ENCODE measurements at places on chromosomes 2 and 18. TPM values are rescaled to one million over a fixed set of nuclear protein-coding genes. Genes with fewer than 3 reads are reported as not detected.
A peak's percentile ranks its signal among the peaks of the same experiment; 100 is the strongest.

Gene SLC9A2
- 3.0 TPM for polyA plus RNA-seq

Gene TM4SF20
- polyA plus RNA-seq, result 59.3 TPM

DNA sequence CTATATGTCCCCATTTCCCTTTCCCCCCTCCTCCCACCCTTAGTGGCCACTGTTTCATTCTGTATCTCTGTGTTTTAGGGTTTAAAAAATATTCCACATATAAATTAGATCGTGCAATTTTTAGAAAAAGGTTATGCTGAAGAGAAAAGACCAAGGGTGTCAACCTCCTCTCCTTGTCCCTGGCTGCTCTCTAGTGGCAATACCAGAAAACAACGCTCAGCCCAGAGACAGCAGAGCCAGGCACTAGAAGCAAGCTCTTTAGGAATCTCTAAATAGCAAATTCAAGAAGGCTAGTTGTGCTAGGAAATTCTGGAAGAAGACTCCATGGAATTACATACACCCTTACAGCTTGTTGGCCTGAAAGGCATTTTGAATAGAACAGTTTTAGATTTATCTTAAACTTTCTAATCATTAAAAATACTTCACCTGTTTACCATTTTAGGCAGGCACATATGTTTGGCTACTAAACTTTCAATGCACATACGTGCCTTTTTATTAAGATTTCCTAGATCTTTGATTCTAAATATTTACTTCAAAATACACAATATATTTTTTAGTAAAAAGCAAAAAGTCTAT lies 35.1 kb upstream of the RASGRP3 start:
- peak; percentile 59 for DNase-seq

DNA sequence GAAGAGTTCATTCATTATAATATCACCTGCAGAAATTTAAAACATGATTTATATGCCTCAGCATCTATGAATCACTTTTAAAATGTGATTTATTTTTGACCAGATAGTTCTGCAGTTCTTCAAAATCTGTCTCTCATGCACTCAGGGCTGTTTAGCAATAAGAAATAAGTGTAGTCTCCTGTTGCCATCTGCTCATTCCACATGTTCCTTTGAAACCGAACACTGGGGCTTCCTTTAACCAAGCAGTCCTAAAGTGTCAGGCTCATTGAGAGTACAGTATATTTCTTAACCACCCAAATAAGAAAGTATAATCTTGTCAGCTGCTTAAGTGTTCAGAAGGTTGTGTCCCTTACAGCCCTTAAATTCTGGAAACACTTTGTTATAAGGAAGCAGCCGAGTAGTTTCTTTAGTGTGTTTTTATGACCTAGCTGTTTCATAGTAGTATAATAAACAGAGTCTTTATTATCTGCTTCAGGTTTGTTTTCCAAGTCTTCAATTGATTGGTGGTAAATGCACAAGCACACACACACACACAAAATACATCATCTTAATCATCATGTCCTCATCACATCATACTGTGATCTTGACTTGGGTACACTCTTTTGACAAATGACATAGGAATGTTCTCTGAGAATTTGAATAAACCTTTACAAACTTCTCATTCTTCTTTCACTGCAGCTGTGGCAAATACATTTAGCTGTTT lies 10.4 kb downstream of the WDR7 start:
- no peak for DNase-seq

GRCh38 chr2:40039549-40039948 lies 260.5 kb upstream of the THUMPD2 start:
- DNase-seq, result no peak

Gene G6PC2
- polyA plus RNA-seq, result not detected

Gene SDC1
- polyA plus RNA-seq, result 157 TPM

Gene EMILIN1
- 0.46 TPM for polyA plus RNA-seq

Gene ERFE
- 3.6 TPM for polyA plus RNA-seq

DNA sequence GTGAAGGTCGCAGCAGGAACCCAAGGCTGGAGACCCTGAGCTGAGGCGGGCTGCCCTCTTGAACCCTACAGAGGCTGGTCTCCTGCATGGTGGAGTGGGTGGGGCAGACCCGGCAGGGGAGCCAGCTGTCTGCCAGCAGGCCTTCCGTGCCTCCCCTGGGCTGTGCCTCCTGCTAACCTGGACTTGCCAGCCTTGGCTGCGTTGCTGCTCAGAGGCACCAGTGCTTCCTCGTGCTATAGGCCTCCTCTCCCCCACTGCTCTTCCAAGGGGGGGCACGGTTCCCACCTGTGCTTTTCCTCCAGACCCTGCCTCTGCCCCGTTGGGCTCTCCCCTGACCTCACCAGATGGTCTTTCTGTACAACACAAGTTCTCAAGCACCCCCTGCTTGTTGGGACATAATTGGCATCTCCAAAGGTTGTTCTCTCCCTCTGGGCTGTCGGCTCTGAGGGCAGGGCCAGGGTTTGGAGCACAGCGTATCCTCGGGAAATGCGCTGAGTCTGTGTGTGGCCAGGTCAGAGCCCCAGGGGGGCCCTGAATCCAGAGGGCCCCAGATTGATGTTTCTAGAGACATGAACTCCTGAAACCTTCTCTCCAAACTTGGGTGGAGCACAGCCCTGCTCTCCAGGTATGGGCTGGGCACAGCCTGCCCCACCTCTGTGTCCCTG lies 6.7 kb downstream of the ARHGEF4 start:
- no peak for DNase-seq

Gene ZEB2
- polyA plus RNA-seq, result 3.3 TPM

GRCh38 chr2:150517951-150518680 lies 30.6 kb upstream of the RND3 start:
- no peak for DNase-seq

GRCh38 chr2:174705321-174705720 lies 59.0 kb downstream of the CHRNA1 start:
- DNase-seq, result no peak

DNA sequence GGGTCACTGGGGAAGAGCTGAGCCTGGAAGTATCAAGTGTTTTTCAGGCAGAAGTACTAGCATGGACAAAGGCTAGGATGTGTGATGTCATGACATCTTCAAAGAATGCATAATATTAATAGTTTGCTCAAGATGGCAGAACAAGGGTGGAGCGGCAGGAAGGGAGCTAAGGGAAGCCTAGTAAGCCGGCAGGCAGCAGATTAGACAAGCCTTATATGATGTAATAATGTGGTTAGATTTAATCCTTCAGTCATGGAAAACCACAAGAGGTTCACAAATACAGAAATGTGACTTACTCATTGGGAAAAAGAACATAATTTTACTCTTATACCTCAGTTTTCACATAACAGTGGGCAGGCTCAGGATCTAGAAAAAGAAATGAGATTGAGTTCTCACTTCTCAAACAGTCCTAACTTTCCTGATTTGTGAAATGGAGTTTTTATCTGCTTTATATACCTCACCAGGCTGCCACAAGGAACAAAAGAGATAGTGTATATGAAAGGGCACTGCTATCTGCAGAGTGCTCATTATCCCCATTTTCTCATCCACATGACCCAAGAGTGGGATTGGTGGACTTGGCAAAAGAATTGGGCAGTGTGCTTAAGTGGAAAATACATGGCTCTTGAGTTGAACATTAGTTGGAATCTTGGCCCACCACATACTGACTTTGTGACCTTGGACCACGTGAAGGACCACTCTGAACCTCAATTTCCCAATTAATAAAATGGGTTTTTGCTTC lies 89.1 kb upstream of the LHCGR start:
- no peak for DNase-seq

DNA sequence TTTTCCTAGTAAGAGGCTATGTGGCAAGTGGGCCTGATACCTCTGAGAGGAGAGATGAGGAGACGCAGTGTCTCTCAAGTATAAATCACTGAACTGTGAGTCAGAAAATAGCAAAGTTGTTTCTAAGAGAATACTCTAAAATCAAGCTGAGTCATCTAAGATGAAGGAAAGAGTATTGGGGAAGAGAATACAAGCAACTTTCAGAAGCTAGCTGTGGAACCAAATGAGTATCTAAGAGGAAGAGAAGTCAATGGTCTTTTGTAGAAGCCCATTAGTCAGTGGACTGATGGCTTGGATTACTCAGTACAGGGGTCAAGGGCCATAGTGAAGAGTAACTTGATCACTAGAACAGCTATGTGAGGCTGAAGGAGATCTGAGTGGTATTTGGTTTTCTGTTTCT lies 2.7 kb upstream of the DCC start:
- DNase-seq, result peak; percentile 1

DNA sequence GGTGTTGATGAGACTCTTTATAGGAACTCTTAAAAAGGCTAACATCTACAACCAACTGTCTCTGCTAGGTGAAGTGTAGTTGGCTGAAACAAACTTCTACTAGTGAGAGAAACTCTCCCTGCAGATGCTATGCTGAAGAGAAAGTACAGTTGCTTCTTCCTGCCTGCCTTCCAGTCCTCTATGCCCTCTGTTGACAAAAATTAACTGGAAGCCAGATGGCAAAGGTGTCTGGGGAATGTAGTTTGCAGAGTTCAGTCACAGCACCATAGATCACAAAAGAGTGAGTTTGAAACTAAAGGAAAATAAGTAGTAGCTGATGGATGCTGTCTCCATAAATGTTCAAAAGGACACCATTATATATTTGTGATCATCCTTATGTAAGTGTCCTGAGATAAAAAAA lies 958.8 kb upstream of the NRXN1 start:
- DNase-seq, result no peak

DNA sequence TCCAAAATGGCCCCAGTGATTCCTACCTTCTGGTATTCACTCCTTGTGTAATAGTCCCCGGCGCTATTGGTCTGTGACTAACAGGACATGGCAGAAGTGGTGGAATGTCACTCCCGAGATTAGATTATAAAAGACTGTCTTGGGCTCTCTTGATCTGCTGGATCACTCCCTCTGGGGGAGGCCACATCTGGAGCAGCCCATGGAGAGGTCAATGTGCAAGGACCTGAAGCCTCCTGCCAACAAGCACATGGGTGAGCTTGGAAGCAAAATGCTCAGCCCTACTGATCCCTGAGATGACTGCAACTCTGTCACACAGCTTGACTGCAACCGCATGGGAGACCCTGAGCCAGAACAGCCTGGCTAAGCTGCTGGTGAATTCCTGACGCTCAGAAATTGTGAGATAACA lies 94.3 kb upstream of the GLI2 start:
- no peak for DNase-seq

DNA sequence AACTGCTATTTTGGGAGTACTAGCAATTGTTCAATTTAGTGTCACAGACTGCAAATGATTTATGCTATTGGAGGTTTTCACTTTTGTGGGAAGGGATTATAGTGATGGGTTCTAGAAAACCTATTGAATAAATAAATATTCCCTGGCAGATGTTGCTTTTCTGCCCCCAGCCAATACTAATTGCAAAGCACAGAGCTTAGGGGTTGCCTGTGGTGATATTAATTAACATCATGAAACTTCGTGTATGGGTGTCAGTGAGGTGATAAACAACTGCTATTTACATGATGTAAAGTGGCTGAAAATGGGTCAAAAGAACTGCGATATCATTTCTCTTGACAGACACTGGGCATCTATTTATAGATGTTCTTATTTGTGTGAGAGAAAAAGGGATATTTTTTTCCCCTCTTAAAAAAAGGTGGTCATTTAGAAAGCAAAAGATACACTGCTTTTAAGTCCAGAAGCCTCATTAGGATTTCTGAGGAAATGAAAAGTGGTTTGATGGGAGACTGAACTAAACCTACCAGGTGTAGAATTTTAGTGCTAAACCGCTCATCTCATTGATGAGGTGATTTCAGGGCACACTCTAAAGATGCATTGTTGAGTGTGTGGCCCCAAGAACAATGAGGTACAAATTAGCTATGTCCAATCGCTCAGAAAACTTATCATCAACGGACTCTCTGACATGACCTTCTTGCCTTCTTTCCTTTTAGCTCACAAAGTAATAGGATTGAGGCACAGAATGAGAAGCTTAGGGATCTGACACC lies 116.7 kb upstream of the CHST9 start:
- no peak for DNase-seq

DNA sequence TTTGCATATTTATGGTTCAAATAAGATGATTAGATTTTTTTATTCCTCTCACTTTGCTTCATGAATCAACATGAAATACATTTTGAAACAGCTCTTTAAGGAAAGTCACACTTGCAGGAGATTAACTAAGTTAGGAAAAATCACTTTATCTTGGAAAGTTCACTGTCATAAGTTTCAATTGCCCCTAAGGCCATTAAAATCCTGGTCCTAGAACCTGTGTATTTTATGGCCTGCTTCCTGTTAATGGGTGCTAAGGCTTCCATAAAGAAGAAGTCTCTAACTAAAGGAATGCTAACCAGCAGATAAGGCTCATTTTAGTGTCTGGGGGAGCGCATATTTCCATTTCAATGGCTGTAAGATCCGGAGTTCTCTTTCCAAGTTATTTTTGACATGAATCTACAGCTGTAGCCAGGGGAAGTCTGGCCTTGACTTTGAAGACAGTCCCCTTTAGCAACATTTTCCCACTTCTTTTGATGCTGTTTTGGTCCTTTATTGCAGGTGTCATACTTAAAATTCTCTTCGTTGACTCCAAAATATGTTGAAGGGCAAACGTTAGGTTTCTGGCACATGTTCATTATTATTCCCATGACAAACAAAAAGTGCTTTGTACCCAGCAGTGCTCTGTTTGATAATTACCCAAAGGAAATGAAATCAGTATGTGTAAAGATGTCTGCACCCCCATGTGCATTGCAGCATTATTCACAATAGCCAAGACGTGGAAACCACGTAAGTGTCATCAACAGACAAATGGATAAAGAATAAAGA lies 34.4 kb upstream of the SH3BP4 start:
- no peak for DNase-seq

GRCh38 chr2:76159042-76159648 lies 448.4 kb upstream of the GCFC2 start:
- no peak for DNase-seq

DNA sequence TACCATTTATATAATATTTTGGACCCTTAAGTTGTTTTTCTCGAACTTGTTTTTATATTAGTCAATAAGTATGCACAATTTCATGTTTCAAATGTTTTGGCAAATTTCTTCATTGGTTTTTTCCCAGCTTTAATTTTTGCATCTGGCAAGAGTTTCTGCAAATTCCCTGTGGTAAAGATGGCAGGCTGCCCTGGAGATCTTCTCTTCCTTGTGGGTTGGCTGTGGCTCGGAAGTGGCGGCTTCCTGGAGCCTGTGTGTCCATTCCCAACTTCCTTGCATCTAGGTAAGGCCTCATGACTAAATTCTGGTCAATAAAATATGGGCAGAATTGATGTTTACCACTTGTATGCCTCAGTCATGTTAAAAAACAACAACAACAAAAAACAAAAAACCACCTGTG lies 818.6 kb downstream of the EPHA4 start:
- no peak for DNase-seq

Gene OR6B2
- polyA plus RNA-seq, result not detected

Gene FAP
- polyA plus RNA-seq, result 0.21 TPM

GRCh38 chr2:204717591-204717990 lies 172.3 kb downstream of the PARD3B start:
- no peak for DNase-seq

Gene PIEZO2
- 1.6 TPM for polyA plus RNA-seq

All from A549 (cell line).